ENCODE measurements at places on chromosomes 2 and 18.

DNA sequence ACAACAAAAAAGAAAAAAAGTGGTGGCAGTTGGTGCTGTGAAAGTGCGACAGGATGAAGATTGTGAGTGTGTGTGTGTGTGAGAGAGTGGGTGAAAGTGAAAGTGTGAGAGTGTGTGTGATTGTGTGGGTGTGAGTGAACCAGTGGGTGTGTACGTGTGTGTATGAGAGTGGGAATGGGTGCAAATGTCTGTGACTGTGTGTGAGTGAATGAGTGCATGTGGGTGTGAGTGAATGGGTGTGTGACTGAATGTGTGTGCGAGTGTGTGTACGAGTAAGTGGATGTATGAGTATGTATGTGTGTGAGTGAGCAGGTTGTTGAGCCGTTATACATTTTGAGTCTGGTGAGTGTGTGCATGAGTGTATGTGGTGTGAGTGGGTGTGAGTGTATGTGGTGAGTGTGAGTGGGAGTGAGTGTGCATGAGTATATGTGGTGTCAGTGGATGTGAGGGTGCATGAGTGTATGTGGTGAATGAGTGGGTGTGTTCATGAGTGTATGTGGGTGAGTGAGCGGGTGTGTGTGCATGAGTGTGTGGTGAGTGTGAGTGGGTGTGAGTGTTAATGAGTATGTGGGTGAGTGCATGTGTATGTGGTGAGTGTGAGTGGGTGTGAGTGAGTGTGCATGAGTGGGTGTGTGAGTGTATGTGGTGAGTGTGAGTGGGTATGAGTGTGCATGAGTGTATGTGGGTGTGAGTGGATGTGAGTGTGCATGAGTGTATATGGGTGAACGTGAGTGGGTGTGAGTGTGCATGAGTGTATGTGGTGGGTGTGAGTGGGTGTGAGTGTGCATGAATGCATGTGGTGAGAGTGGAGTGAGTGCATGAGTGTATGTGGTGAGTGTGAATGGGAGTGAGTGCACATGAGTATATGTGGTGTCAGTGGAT is 69.3 kb upstream of the HPCAL1 start:
- DNase-seq = no peak

DNA sequence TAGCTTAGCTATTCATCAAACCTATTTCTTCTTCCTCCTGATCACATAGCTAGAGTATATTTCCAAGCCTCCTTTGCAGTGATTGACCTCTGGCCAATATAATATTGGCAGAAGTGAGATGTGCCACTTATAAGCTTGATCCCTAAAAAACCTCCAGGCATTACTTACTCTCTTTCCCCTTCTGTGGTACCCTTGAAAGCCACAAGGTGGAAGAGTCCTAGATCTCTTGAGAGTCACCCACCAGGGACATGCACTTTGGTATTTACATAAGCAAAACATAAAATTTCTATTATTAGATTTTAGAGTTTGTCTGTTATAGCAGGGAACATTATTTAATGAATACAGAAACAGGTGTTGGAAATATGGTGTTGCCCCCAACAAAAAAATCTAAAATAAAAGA is 112.0 kb downstream of the EXOC6B start:
- no peak for DNase-seq

GRCh38 chr2:104332731-104333130 is 521.2 kb upstream of the POU3F3 start:
- DNase-seq = no peak

DNA sequence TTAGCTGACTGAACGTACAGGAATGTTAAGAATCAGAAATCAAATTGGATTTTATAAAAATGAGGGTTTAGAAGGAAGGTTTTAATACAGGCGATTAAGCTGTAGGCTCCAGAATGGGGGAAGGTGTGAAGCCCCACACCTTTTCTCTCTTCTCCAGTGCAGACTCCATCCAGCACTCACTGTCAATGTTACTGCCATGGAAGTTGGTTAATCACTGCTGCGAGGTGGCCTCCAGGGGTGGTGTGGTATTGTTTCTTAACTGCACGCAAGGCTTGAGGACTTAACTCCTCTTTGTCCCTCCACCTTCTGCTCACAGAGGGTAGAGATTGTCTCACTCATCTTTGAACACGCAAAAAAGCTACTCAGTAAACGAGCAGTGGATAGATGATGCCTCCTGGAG is 26.9 kb upstream of the YWHAQ start:
- no peak for DNase-seq

DNA sequence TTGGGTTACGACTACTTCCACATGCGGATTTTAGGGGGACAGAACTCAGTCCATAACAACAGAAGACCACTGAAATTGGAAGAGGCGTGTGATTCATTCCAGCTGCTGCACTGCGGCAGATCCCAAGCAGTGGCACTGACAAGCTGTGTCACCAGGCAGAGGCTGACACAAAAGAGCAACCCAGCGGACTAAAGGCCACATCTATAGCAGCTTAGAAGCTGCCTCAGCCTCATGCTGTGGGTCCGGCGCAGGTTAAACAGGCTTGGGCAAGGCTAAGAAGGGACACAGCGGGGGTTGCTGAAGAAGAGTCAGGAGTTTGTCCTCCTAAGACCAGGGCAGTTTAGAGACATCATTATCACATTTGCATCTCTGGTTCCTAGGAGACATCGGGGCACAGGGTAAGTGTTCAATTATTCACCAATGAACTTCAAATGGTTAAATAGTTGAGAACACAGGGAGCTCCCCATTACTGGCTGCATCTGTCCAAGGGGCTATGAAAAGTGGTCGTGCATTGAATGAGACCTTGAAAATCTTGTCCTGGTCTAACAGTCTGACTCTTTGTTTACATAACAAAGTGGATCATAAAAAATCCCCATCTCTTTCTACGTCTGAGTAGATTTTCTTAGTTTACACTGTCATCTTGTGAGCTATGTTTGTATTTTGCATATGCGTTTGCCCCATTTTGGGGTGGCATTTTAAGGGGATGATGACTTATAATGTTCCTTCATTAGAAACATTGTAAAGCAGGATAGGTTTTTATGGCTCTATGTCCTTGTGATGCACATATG is 162.3 kb upstream of the TRIB2 start:
- DNase-seq = no peak

- DNase-seq = no peak
Observed at GRCh38 chr2:10278029-10278762, 24.5 kb upstream of the HPCAL1 start.

GRCh38 chr2:44753552-44754285 is 187.8 kb upstream of the SIX3 start:
- DNase-seq = no peak

GRCh38 chr2:10084223-10084865 is 4.1 kb upstream of the CYS1 start:
- no peak for DNase-seq

DNA sequence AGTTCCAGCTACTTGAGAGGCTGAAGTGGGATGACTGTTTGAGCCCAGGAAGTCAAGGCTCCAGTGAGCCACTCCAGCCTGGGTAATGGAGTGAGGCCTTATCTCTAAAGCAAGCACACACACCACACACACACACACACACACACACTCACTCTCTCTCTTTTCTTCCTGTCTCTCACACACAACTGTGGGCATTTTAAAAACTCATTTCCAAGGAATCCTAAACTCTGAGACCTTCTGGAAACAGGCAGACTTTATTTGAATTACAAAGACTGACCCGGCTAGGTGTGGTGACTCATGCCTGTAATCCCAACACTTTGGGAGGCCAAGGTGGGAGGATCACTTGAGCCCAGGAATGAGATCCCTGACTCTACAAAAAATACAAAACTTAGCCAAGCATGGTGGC is 21.3 kb downstream of the WDSUB1 start:
- DNase-seq = no peak

DNA sequence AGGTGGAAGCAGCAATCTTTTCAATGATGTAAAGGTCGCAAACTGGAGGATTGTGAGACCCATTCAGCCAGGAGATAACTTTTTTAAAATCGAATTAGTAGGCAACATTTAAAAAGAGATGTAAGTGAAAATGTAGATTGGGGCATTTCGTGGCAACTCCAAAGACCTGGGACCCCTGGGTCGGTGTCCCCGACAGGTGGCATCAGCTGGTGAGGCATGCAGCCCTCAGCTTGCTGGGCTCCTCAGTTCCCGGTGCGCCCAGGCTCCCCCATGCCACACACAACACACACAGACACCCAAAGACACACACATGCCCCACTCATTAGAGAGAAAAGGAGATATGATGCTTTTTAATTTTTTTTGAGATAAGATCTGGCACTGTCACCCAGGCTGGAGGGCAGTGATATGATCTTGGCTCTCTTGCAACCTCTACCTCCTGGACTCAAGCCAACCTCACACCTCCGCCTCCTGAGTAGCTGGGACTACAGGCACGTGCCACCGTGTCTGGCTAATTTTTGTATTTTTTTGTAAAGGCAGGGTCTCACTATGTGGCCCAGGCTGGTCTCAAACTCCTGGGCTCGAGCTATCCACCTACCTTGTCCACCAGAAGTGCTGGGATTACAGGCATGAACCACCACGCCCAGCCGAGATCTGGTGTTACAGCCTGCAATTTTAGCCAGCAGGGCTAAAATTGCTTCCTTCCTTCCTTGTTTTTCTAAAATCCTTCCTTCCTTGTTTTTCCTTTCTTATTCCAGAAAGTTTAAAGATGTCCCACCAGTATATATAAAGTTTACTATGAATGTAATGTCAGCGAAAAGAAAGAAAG is 122.6 kb upstream of the EPAS1 start:
- no peak for DNase-seq

DNA sequence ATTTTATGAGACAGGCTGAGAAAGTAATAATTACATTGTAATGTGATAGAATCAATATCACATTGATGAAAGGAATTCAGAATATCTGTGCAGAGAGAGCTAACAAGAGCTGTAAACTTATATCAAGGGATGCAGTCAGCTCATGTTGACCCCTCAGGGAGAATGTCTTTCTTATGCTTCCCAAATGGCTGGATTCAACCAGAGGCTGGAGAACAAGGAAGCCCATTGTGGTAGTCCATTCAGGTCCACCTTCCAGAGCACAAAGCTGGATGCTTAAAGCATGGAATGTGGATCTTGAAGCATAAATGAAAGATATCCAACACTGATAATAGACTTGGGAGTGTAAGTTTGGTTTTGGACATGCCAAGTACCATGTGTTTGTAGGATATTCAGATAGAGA is 220.0 kb downstream of the FIGN start:
- no peak for DNase-seq

- no peak for DNase-seq
Observed at GRCh38 chr18:9827211-9827792, 58.5 kb upstream of the TXNDC2 start.

DNA sequence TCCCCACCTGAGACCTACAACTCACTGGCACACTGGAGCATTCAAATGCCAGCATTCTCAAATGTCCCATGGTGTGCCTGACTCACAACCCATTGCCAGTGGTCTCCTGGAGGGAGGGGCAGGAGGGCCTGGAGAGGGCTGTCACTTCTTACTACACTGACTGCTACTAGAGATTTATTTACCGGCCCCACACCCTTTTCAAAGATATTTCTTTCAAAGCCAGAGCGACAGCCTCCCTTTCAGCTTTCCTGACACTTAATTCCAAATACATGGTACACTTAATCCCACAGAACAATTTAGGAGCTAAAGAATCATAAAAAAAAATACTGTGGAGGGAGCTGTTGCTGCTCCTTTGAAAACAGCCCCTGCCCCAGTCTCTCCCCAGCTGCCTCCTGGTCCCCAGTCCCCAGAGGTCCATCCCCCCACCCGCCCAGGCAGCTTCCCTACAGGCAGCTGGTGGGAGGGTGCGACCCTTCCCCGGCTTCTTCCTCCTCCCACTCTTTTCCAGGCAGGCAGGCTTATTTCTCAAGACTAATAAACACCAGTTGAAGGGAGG is 129.1 kb upstream of the SMAD2 start:
- DNase-seq = no peak

DNA sequence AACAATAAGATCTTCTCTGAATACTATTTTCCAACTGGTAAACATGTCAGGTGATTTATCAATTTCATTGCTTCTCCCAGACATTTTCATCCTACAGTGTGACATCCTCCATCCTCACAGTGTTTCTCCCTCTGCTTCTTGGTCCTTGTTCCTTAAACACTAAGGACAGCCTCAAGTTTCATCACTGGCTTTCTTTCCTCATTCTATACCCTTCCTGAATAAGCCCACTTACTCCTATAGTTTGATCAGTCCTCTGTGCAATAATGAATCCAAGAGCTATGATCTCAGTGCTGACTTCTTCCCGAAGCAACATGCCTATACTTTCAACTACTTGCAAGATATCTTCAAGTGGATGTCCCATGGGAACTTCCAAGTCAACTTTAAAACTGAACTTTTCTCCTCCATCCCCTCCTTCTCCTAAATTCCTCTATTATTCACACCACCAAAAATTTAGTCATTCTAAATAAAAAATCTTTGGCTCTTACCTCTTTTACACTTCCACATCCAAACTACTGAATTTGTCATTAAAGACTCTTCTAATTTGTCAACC is 87.6 kb downstream of the FAM228A start:
- no peak for DNase-seq

DNA sequence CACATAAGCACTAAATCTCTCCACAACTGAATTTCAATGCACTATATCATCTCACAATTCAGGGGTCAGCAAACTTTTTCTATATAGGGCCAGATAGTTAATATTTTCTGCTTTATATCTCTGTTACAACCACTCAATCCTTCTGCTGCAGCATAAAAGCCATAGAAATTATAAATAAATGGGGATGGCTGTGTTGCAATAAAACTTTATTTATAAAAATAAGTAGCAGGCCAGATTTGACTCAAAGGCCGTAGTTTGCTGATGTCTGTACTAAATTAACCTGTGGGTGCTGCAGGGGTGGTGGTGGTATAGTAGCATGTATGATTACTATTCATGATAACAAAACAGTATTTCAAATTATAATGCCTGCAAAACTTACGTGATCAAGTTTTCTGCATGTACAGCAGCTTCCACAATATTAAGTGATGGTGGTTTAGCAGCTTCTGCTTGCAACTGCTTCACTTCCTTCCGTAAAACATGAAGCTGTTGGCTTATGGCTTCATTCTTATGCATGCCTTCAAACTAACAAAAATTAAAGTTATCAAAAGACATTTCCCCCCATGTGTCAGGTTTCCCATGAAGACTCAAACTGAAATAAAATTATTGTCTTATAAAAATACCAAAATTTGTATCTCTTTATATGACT is 64.1 kb downstream of the SIGLEC15 start:
- DNase-seq = no peak

GRCh38 chr2:168427451-168427850 is 28.6 kb upstream of the CERS6 start:
- DNase-seq = no peak

DNA sequence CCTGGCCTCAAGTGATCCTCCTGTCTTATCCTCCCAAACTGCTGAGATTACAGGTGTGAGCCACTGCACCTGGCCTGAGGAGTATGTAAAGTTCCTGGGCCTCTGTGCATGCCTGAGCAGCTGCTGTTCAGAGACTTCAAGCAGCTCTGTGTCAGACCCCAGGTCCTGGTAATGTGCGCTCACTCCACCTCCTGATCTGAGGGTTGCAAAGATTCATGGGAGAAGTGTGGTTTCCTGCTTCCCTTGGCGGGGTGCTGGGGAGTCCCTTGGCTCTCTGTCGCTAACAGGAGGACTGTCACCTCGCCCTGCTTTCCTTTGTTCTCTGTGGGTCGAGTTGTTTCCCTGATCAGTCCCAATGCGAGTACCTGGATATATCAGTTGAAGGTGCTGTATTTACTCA is 8.6 kb upstream of the IL36A start:
- no peak for DNase-seq

All from NCI-H187 (cell line).